ENCODE measurements at places on chromosomes 1 and 21. TPM values are rescaled to one million over a fixed set of nuclear protein-coding genes. Genes with fewer than 3 reads are reported as not detected.

- H3K4me3 ChIP-seq, result no peak overlapping the region
- no peaks in the 10 kb centered on the region for H3K27me3 ChIP-seq
- H3K36me3 ChIP-seq, result peaks cover 2% of the 10 kb centered on the region
- no peak overlapping the region for H3K27ac ChIP-seq
- H3K4me1 ChIP-seq, result peaks cover 20% of the 10 kb centered on the region
Measured at GRCh38 chr1:54069791-54070170, 16.4 kb downstream of the TCEANC2 start.

GRCh38 chr1:63405021-63405420 lies 37.6 kb downstream of the ALG6 start:
- H3K27ac ChIP-seq, result no peak overlapping the region
- DNase-seq, result no peak
- H3K27me3 ChIP-seq, result no peaks in the 10 kb centered on the region
- no peaks in the 10 kb centered on the region for H3K4me1 ChIP-seq
- H3K36me3 ChIP-seq, result no peaks in the 10 kb centered on the region
- H3K4me3 ChIP-seq, result no peak overlapping the region

DNA sequence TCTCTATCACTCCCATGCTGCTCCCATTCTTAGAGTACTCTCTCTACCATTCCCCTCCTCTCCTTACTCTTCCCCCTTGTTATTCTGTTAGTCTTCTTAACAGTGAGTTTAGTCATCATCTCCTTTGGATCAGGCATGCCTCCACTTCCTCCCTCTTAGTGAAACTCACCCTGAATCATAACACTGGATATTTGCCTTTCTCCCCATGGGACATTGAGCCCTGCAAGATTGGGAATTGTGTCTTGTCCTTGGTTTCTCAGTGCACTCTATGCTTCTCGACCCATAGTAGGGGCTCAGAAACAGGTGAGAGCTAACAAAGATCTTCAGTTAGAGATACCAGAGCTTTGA lies 68.3 kb upstream of the GCLM start:
- H3K27ac ChIP-seq, result no peak overlapping the region
- no peaks in the 10 kb centered on the region for H3K27me3 ChIP-seq
- no peak for DNase-seq
- H3K4me3 ChIP-seq, result no peak overlapping the region

DNA sequence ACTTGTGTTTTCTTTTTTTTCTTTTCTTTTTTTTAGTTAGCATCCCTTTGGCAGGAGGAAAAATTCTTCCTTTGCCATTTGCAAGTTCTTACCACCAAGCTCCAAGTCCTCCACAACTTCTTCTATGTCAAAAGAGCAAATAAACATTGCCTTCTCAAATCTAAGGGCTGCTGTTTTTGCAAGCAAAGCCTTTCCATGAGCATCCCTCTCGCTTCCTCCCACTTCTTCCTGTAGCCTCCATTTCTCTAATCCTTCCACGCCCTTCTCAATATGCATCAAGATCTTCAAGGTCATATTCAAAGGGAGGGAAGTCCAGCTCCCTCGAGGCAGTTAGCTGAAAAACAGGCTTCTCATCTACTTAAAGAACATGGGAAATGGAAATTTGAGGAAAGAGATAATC lies 147.1 kb downstream of the ADSS2 start:
- no peak for DNase-seq
- H3K4me1 ChIP-seq, result peaks cover 16% of the 10 kb centered on the region
- no peaks in the 10 kb centered on the region for H3K27me3 ChIP-seq
- no peak overlapping the region for H3K4me3 ChIP-seq
- H3K36me3 ChIP-seq, result no peaks in the 10 kb centered on the region
- no peak overlapping the region for H3K27ac ChIP-seq

GRCh38 chr1:61187352-61188086 lies 105.2 kb downstream of the NFIA start:
- peaks cover 7% of the 10 kb centered on the region for H3K4me1 ChIP-seq
- no peak for DNase-seq
- H3K27me3 ChIP-seq, result no peaks in the 10 kb centered on the region
- no peak overlapping the region for H3K4me3 ChIP-seq
- no peak overlapping the region for H3K27ac ChIP-seq

DNA sequence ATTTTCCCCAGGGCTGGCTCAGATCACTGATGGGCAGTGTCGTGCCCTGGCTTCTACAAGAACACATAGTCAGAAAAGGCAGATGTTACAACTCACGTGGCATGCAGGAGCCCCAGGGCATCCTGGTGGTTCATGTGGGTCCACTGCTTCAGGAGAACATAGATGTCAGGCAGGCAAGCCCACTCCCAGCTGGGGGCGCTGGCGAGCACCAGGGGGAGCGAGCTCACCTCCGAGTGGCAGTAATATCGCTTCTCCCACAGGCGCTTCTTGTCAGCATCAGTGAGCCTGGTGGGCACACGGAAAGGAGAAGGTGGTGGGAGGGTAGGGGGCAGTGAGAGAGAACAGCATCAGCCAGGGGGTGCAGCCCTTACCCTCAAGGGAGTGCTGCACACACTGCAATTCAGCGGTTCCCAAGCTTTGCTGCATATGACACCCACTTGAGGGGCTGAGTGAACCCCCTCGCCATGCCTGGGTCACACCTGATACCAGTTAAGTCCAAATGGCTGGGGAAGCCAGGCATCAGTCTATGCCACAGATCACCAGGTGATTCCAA lies 34.3 kb upstream of the PPP1R15B start:
- peaks cover 29% of the 10 kb centered on the region for H3K36me3 ChIP-seq
- H3K27me3 ChIP-seq, result no peaks in the 10 kb centered on the region
- DNase-seq, result peak; percentile 35
- H3K4me3 ChIP-seq, result no peak overlapping the region

DNA sequence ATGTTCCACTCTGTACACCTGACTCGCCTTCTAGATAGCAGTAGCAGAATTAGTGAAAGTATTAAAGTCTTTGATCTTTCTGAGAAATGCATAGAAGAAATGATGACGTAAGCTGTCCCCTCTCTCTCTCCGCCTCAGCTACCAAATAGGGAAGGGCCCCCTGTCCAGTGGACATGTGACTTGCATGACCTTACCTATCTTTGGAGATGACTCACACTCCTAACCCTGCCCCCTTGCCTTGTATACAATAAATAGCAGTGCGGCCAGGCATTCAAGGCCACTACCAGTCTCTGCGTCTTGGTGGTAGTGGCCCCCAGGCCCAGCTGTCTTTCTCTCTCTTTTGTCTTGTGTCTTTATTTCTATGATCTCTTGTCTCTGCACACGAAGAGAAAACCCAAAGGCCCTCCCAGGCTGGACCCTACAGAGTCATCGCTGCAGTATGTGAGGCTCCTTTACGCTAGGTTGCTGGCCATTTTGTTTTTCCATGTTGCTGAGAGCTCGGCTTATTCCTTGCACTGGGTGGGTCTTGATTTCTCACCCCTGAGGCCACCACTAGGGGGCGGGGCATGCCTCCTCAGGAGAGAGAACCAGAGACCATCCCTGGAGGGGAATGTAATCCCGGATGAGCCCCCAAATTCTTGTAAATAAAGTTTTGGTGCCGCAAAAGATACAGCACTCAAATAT lies 16.0 kb upstream of the ZBTB8B start:
- no peak for DNase-seq
- H3K36me3 ChIP-seq, result no peaks in the 10 kb centered on the region
- no peaks in the 10 kb centered on the region for H3K4me1 ChIP-seq
- no peaks in the 10 kb centered on the region for H3K27me3 ChIP-seq
- no peak overlapping the region for H3K27ac ChIP-seq

DNA sequence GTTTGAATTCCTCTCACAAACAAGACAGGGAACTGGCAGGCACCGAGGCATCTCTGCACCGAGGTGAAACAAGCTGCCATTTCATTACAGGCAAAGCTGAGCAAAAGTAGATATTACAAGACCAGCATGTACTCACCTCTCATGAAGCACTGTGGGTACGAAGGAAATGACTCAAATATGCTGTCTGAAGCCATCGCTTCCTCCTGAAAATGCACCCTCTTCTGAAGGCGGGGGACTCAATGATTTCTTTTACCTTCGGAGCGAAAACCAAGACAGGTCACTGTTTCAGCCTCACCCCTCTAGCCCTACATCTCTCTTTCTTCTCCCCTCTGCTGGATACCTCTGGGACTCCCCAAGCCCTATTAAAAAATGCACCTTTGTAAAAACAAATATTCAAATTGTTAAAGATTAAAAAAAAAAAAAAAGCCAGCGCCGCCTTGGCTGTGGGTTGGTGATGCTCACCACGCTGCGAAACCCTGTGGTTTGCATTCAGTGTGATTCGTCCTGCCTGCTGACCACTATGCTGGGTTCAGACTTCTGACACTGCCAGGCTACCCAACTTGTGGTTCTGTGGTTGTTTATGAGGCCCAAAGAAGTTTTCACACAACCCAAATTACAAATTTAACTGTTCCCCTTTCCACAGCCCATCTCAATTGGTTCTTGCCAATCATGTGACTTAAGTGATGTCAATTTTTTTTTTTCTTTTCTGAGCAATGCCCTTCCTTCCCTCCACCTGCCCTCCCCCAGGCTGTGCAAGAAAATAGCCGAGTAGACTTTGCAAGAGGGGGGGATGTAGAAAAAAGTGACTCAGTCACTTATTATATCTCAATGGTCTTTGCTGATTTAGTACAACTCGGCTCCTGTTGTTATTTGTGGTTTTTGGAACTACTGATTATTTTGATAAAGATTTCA lies at the start of gene RUNX1:
Gene RUNX1 (minus strand): TSS at position 597 of the 912 bp plus-strand sequence.
- peak within 1 kb of the TSS; percentile 31 for H3K4me3 ChIP-seq
- peak within 1 kb of the TSS; percentile 84 for H3K27ac ChIP-seq
- peak; percentile 69 for DNase-seq

DNA sequence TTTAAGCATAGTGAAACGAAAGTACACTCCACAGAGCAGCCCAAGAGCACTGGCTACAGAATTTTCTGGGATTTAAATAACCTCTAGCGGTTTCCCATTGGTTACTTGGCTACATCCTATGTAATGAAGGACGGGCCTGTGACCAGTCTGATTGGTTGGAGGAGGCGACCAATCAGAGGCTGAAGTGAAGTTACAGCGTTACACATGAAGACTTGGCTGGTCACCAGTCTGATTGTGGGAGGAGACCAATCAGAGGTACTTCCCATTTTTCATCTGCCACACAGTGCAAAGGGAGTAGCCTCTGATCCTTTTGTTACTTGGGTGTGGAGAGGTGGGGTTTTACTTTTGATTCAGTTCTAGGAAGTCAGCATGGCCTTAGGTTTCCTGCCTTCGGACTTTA lies 142.7 kb upstream of the SERTAD4 start:
- DNase-seq, result no peak
- H3K36me3 ChIP-seq, result no peaks in the 10 kb centered on the region
- no peaks in the 10 kb centered on the region for H3K27me3 ChIP-seq
- no peak overlapping the region for H3K27ac ChIP-seq
- no peaks in the 10 kb centered on the region for H3K4me1 ChIP-seq

GRCh38 chr1:81806432-81806770 lies 5.7 kb downstream of the ADGRL2 start:
- H3K27ac ChIP-seq, result no peak overlapping the region
- no peaks in the 10 kb centered on the region for H3K4me1 ChIP-seq
- DNase-seq, result no peak
- H3K27me3 ChIP-seq, result no peaks in the 10 kb centered on the region
- no peaks in the 10 kb centered on the region for H3K36me3 ChIP-seq

- H3K27me3 ChIP-seq, result no peaks in the 10 kb centered on the region
- no peaks in the 10 kb centered on the region for H3K36me3 ChIP-seq
- H3K4me1 ChIP-seq, result no peaks in the 10 kb centered on the region
- no peak overlapping the region for H3K4me3 ChIP-seq
- DNase-seq, result peak; percentile 48
Measured at GRCh38 chr1:197614916-197615692, 160.2 kb downstream of the DENND1B start.

GRCh38 chr1:240602189-240602588 lies 9.8 kb downstream of the GREM2 start:
- DNase-seq, result no peak
- no peaks in the 10 kb centered on the region for H3K36me3 ChIP-seq
- H3K27ac ChIP-seq, result no peak overlapping the region

DNA sequence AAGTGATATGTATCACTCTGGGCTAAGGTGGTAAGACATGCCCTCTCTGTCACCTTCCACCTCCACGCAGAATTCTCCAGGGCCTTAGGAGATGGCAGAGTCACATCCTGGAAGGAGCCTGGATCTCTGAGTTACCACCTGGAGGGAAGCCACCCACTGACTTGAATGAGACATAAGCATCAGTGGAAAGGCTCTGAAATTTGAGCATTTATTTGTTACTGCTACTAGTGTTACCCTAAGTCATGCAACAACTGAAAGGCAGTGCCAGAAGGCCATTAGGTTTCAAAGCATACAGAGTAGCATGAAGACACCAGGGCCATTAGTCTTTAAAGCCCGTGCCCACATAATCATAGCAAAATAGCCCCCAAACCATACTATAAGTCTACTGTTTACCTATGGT lies 230.3 kb upstream of the IRF2BP2 start:
- H3K27ac ChIP-seq, result no peak overlapping the region
- no peaks in the 10 kb centered on the region for H3K27me3 ChIP-seq
- H3K4me1 ChIP-seq, result peaks cover 2% of the 10 kb centered on the region
- no peak for DNase-seq
- no peaks in the 10 kb centered on the region for H3K36me3 ChIP-seq
- no peak overlapping the region for H3K4me3 ChIP-seq

DNA sequence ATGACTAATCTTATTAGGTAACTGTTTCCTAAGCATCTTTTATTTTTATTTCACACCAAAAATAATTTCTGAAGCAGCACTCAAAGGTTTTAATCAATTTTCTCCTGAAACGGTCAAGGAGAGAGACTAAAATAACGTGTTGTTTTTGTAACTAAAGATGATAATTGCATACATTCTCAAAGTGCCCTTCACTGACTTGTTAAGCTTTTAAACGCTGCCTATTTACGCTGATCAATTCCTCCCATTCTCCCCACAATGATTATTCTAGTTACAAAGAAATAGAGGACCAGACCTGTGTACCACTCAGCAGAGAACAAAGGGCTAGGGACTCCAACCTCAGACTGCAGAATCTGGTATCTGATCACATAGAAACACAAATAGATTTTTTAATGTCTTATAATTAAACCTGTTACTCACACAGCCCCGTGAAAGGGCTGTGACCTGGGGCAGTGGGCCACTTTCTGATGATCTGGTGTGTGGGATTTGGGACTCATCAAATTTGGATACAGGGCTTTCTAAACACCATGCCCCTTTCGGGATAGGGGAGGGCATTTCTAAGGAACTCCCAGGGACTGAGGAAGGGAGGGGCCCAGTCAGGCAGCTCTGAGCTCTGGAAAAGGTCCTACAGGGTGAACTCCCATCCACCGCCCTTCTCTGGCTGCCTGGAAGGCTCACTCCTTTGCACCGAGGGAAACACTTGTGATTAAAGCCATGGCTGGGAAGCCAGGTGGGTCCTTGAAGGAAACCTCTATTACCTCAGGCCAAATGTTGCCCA lies 65.2 kb downstream of the BCAR3 start:
- H3K27me3 ChIP-seq, result no peaks in the 10 kb centered on the region
- H3K27ac ChIP-seq, result peak overlapping the region; percentile 89
- peaks cover 55% of the 10 kb centered on the region for H3K4me1 ChIP-seq
- H3K4me3 ChIP-seq, result no peak overlapping the region
- no peak for DNase-seq

GRCh38 chr21:15820852-15821379 lies 91.1 kb downstream of the USP25 start:
- H3K36me3 ChIP-seq, result peaks cover 4% of the 10 kb centered on the region
- no peak overlapping the region for H3K4me3 ChIP-seq
- no peak overlapping the region for H3K27ac ChIP-seq
- no peaks in the 10 kb centered on the region for H3K27me3 ChIP-seq

PDC gene
- polyA plus RNA-seq, result not detected

DDX59 gene
- polyA plus RNA-seq, result 24.8 TPM

TNN gene
- 0.01 TPM for polyA plus RNA-seq

OR10X1 gene
- not detected for polyA plus RNA-seq

HFM1 gene
- 0.75 TPM for polyA plus RNA-seq

ESRRG gene
- polyA plus RNA-seq, result 2.4 TPM

RPS6KA1 gene
- polyA plus RNA-seq, result 100 TPM

LEFTY1 gene
- polyA plus RNA-seq, result 0.19 TPM

PLA2G2D gene
- 0.41 TPM for polyA plus RNA-seq

TTC22 gene
- 10.7 TPM for polyA plus RNA-seq

Data from small intestine (tissue), 16 donors.